Activated CD8-positive, alpha-beta memory T cell treated with anti-CD3 and anti-CD28 coated beads, Interleukin-2, amount 10 ng/mL, durations not matched to agents 7 days and 5 days (primary cell): ENCODE measurements at places on chromosomes 2 and 18.

DNA sequence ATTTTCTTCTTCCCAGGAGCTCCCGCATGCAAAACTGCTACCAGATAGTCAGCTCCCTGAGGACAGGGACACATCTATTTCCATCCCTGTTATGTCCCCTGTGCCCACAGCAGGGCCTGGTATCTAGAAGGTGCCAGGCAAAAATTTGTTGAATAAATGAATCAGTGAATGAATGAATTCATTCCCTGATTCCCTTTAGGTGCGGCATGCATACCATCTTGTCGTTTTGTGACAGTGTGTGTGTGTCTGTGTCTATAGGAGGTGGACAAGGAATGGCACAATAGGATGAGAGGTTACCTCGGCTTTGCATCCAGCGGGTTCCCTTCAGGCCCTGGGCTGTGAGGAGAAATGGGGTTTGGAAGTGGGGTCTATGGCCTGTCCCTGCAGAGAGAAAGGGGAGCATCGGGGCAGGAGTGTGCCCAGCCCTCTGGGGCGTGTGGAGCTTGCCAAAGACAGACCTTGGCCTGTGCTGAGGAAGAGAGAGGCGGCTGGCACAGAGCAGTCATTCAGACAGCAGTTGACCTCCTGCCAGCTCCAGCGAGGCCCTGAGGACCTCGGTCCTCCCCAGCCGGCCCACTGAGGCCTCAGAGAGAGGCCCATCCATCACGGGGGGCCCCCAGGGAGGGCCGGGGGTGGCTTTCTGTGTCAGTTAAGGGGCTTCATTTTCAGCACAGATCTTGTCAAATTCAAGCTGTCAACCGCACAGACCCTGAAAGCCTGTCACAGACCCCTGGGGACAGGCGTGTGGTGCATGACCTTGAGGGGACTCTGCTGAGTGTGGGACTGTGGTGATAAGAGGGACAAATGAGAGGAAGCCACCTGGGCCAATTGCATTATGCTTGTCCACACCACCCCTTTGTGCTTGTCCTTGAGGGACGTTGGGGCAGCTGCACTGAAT lies 125.9 kb upstream of the CXCR4 start:
- H3K4me3 ChIP-seq, result no peak overlapping the region
- no peak for DNase-seq
- H3K36me3 ChIP-seq, result no peaks in the 10 kb centered on the region
- H3K27me3 ChIP-seq, result no peaks in the 10 kb centered on the region
- peaks cover 38% of the 10 kb centered on the region for H3K4me1 ChIP-seq

GRCh38 chr18:48436907-48437306 lies 27.7 kb upstream of the ZBTB7C start:
- peaks cover 57% of the 10 kb centered on the region for H3K27me3 ChIP-seq
- no peak overlapping the region for H3K4me3 ChIP-seq
- no peak for DNase-seq
- no peaks in the 10 kb centered on the region for H3K36me3 ChIP-seq
- H3K27ac ChIP-seq, result no peak overlapping the region
- peaks cover 3% of the 10 kb centered on the region for H3K4me1 ChIP-seq

- H3K36me3 ChIP-seq, result no peaks in the 10 kb centered on the region
- H3K27me3 ChIP-seq, result no peaks in the 10 kb centered on the region
- DNase-seq, result no peak
- H3K4me3 ChIP-seq, result no peak overlapping the region
- H3K4me1 ChIP-seq, result no peaks in the 10 kb centered on the region
- no peak overlapping the region for H3K27ac ChIP-seq
These were observed 149.6 kb upstream of the GALNT5 start for GRCh38 chr2:157107877-157108276.

DNA sequence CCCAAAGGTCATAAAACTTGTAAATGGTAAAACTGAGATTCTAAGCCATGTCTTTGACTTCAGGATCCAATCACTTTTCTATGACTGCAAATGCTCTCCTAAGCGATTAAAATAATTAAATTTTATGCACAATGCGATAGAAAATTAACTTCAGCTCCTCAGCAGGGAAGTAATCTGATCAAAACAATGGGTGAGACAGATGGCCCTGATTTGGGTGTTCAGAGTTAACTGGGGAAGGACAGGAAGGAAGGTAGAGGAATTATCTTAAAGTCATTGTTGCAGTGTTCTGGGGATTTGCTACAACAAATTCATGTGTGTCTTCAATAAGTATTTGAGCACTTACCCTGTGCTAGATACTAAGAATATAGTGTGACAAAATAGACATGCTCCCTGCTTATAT lies 446.0 kb upstream of the MEX3C start:
- DNase-seq, result no peak
- no peaks in the 10 kb centered on the region for H3K4me1 ChIP-seq
- no peak overlapping the region for H3K4me3 ChIP-seq
- H3K36me3 ChIP-seq, result no peaks in the 10 kb centered on the region
- no peaks in the 10 kb centered on the region for H3K27me3 ChIP-seq
